ENCODE measurements at places on chromosomes 6 and 20.

GRCh38 chr20:24574797-24575196 is 105.4 kb downstream of the SYNDIG1 start:
- no peak for DNase-seq

DNA sequence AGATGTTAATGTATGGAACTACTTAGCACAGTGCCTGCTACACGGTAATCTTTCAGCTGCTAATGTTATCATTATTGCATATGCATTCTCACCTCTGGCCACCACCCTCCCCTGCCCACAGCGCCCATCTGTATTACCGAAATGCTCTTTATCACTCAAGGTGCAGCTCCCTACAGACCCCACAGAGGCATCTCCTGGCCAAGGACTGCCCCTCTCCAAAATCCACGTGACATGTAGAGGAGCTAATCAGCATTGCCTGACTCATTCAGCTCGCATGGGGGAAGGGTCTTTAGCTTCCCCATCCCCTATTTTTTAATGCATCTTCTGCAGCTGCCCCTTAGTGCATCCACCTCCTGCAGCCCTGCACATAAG is 41.8 kb downstream of the SLC22A23 start:
- no peak for DNase-seq

- DNase-seq: no peak
These were observed 92.0 kb downstream of the TTLL2 start for GRCh38 chr6:167416676-167417430.

- DNase-seq: peak; percentile 86
These were observed 980 bp downstream of the MBOAT1 start for GRCh38 chr6:20211037-20211940.

DNA sequence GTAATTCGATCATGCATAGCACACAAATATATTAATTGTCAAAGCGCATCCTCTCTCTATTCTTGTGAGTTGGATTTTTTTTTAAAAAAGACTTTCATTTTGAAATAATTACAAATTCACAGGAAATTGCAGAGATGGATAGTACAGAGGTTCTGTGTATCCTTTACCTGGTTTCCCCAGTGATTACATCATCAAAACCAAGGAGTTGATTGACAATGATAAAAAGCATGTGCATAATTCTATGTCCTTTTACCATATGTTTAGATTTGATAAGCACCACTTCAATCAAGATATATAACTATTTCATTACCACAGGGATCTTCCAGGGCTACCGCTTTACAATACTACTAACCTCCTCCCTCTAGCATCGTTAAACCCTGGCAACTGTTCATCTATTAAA is 40.2 kb downstream of the CCN2 start:
- no peak for DNase-seq

DNA sequence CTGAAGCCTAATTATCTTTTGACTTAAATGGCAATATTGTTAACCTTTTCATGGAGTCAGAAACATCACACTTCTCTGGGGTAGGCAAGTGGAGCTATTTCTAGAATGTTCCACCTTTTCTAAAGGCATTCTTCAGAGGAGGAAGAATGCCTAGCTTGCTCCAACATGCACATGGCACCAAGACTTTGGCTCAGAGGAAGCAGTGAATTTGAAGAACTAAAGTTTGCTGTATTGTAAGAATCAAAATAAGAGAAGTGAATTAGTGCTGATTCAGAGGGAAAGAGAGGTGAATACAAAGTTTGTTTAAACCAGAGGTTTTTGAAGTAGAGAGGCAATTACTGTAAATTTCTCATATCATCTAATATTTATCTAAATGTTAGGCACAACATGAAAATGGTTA is 92.2 kb downstream of the SOBP start:
- no peak for DNase-seq

DNA sequence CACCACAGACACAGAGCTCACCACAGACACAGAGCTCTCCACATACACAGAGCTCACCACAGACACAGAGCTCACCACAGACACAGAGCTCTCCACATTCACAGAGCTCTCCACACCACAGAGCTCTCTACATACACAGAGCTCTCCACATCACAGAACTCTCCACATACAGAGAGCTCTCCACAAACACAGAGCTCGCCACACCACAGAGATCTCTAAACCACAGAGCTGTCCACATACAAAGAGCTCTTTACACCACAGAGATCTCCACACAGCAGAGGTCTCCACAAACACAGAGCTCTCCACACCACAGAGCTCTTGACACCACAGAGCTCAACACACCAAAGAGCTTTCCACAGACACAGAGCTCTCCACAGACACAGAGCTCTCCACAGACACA is 55.8 kb downstream of the ERMARD start:
- DNase-seq: no peak

Data from PC-3 (cell line).